ENCODE measurements at places on chromosomes 7 and 10. TPM values are rescaled to one million over a fixed set of nuclear protein-coding genes. Genes with fewer than 3 reads are reported as not detected.

DNA sequence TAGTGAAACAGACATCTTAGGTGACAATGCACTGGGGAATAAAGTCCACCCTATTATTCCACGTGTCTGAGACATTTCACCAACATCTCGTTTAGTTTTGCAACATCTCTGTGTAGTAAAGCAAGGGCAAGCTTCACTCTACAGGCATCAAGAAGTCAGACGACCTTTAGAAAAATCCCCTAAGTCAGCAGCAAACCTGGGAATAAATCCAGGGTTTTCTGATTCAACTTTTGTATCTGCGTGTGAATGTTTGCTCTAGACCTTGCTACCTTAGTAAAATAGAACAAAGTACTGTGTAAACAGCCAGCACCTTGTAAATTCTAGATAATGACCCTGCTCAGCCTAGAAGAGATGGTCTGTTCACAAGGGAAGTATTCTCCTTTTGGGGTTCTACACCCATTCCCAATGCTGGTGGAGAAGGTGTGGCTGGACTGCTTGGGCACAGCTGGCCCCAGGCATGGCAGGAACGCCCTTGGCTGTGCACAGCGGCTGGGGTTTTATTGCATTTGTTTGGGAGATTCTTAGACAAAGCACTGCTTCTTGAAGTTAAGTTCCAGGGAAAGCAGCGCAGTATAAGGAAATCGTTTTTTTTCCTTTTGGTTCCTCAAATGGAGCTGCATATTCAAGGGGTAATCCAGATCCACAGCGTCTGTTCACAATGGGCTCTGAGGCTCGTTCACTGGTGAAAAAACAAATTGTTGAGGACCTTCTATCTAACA, 38.3 kb upstream of the GALNTL5 start:
- H3K4me1 ChIP-seq, result no peaks in the 10 kb centered on the region
- H3K27me3 ChIP-seq, result peaks cover 8% of the 10 kb centered on the region
- no peak for DNase-seq
- H3K27ac ChIP-seq, result peak overlapping the region; percentile 20
- peaks cover 7% of the 10 kb centered on the region for H3K36me3 ChIP-seq

- H3K4me1 ChIP-seq, result no peaks in the 10 kb centered on the region
- no peaks in the 10 kb centered on the region for H3K36me3 ChIP-seq
- H3K4me3 ChIP-seq, result no peak overlapping the region
- no peak overlapping the region for H3K27ac ChIP-seq
- no peak for DNase-seq
- H3K27me3 ChIP-seq, result peaks cover 18% of the 10 kb centered on the region
These were observed 24.4 kb upstream of the SRI start for GRCh38 chr7:88244258-88244657.

GRCh38 chr7:126215785-126216184, 1037.0 kb downstream of the GRM8 start:
- H3K36me3 ChIP-seq, result peaks cover 11% of the 10 kb centered on the region
- no peak overlapping the region for H3K27ac ChIP-seq
- DNase-seq, result no peak
- H3K4me1 ChIP-seq, result no peaks in the 10 kb centered on the region
- no peaks in the 10 kb centered on the region for H3K27me3 ChIP-seq
- H3K4me3 ChIP-seq, result no peak overlapping the region

- H3K27me3 ChIP-seq, result no peaks in the 10 kb centered on the region
- H3K27ac ChIP-seq, result no peak overlapping the region
- DNase-seq, result no peak
- H3K4me1 ChIP-seq, result no peaks in the 10 kb centered on the region
- H3K4me3 ChIP-seq, result no peak overlapping the region
These were observed 261.4 kb upstream of the SMIM30 start for GRCh38 chr7:113379746-113380145.

- H3K4me1 ChIP-seq, result no peaks in the 10 kb centered on the region
- no peak for DNase-seq
- no peak overlapping the region for H3K27ac ChIP-seq
- H3K4me3 ChIP-seq, result no peak overlapping the region
- H3K36me3 ChIP-seq, result peaks cover 24% of the 10 kb centered on the region
These were observed 78.3 kb upstream of the CTBP2 start for GRCh38 chr10:125238682-125239081.

DNA sequence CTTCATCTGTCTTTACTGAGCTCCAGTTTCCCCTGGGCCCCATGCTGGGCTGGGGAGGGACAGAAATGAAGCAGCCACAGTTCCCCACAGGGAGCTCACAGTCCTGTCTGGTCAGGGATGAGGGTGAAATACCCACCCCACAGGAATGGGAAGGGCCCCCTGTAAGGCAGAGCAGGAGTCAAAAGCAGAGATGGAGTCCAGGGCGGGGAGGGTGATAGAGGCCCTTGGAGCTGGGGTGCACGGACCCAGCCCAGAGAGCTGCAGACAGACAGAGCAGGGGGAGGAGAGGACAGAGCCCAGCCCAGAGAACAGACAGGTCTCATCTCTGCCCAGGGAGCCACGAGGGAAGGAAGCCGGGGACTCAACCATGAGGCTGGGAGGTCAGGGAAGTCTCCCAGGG, 34.9 kb upstream of the ZNF488 start:
- no peak for DNase-seq
- no peaks in the 10 kb centered on the region for H3K4me1 ChIP-seq
- H3K27ac ChIP-seq, result no peak overlapping the region
- H3K4me3 ChIP-seq, result no peak overlapping the region
- H3K27me3 ChIP-seq, result no peaks in the 10 kb centered on the region

GRCh38 chr7:73451780-73452398, 18.3 kb downstream of the FZD9 start:
- H3K27me3 ChIP-seq, result no peaks in the 10 kb centered on the region
- H3K4me1 ChIP-seq, result peaks cover 19% of the 10 kb centered on the region
- no peak overlapping the region for H3K27ac ChIP-seq
- no peak for DNase-seq
- H3K36me3 ChIP-seq, result peaks cover 44% of the 10 kb centered on the region
- H3K4me3 ChIP-seq, result no peak overlapping the region

GRCh38 chr7:106568680-106569499, 92.1 kb downstream of the CCDC71L start:
- no peaks in the 10 kb centered on the region for H3K4me1 ChIP-seq
- H3K27me3 ChIP-seq, result peaks cover 17% of the 10 kb centered on the region
- no peaks in the 10 kb centered on the region for H3K36me3 ChIP-seq

DNA sequence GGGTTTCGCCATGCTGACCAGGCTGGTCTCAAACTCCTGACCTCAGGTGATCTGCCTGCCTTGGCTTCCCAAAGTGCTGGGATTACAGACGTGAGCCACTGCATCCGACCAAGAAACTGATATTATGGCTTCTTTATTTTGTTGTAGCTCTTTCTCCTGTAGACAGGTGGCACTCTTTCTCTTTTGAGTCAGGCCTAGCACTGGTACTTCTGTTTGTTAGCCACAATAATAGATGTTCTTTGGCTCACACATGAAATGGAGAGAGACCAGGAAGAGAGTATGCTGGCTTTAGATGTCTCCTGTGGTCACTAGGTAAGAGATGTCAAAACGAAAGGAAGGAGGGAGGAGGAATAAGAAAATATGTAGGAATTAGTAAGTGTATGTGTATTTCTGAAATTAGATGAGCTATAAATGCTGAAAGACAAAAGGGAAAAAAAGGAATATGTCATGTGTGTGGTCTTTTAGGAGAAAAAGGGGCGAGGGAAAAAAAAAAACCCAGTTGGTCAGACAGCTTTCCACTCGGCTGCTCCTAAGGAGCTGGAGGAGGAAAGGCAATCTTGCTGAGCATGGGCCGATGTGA, 78.7 kb downstream of the CLEC2L start:
- peaks cover 23% of the 10 kb centered on the region for H3K36me3 ChIP-seq
- H3K4me3 ChIP-seq, result no peak overlapping the region
- DNase-seq, result no peak
- no peaks in the 10 kb centered on the region for H3K27me3 ChIP-seq
- peaks cover 3% of the 10 kb centered on the region for H3K4me1 ChIP-seq

The CAV1 gene
- total RNA-seq, result not detected

The MUC12 gene
- not detected for total RNA-seq

The ASIC3 gene
- 4.7 TPM for total RNA-seq

The ACSM6 gene
- not detected for total RNA-seq

The RNF133 gene
- total RNA-seq, result not detected

All from natural killer cell treated with Interleukin-12 subunit alpha and Interleukin-12 subunit beta and Interleukin-15 and Interleukin-18, amount 100 ng/mL, for 72 hours (primary cell).